ENCODE measurements at places on chromosomes 6 and 20.

DNA sequence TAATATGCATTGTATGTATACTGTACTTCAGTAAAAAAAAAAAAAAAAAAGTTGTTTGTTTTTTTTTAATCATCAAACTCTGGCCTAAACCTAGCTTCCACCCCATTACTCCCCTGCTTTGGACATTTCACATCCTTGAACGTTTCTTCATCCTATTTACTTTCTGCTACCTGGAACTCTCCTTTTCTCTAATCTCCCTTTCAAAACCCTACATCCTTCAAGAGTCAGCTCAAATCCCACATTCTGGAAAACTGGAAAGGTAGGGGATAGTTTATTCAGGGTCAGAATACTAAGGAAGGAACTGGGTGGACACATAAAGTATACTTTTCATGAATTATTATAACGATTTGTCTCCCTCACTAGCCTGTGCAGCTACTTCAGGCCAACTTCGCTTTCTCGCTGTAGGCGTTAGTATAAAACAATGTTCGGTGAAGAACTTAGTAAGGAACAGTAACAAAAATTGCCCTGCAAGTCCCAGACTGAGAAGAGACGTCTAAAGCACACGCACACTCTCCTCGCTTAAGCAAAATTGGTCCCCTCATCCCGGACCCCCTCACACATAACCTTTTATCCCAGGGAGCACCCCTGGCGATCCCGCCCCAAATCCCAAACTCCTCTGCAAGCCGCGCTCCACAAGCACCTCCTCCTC is 775 bp downstream of the PIGU start:
- no peak for DNase-seq

GRCh38 chr20:47571426-47571825 is 69.7 kb downstream of the NCOA3 start:
- no peak for DNase-seq

GRCh38 chr6:75204217-75204958 is 1.5 kb downstream of the COL12A1 start:
- no peak for DNase-seq

- DNase-seq: no peak
Measured at GRCh38 chr6:1028723-1029122, 283.2 kb upstream of the FOXQ1 start.

GRCh38 chr20:23490817-23491216 is at the start of gene CST8:
Gene CST8 (plus strand): TSS chr20:23491117. CDS start chr20:23491668, 551 bp downstream.
- no peak for DNase-seq

DNA sequence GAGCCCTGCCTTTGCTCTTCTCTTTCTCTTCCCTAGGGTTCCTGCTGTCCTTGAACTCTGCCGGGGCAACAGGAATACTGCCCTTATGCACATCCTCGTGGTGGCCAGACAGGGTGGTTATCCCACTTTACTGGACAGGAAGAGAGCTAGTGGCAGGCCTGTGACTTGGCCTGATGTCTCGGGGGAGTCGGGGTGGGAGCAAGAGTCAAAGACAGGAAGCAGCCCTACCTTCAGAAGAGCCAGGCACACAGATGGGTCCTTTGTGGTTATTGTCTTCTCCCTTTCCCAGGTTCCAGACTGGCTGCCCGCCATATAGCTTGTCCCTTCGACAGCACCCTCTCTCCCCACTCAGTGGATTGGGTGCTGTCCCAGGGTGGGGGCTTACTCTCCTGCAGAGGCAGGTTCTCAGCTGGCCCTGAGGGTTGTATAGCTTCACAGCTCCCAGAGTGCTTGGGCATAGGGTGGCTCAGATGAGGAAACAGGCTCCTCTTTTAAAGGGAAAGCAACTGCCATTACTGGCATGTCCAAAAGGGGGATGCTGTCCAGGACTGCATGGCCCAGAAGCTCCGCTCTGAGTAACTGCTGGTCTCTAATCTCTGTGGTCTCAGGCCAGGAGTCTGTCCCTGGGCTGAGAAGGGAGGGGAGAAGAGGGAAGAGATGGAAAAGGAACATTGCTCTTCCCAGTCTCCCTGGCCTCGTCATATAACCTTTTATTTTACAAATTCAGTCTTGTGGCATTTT is 17.3 kb downstream of the PLCG1 start:
- no peak for DNase-seq

- DNase-seq: no peak
Measured at GRCh38 chr6:150016324-150017185, 8.8 kb downstream of the RAET1L start.

DNA sequence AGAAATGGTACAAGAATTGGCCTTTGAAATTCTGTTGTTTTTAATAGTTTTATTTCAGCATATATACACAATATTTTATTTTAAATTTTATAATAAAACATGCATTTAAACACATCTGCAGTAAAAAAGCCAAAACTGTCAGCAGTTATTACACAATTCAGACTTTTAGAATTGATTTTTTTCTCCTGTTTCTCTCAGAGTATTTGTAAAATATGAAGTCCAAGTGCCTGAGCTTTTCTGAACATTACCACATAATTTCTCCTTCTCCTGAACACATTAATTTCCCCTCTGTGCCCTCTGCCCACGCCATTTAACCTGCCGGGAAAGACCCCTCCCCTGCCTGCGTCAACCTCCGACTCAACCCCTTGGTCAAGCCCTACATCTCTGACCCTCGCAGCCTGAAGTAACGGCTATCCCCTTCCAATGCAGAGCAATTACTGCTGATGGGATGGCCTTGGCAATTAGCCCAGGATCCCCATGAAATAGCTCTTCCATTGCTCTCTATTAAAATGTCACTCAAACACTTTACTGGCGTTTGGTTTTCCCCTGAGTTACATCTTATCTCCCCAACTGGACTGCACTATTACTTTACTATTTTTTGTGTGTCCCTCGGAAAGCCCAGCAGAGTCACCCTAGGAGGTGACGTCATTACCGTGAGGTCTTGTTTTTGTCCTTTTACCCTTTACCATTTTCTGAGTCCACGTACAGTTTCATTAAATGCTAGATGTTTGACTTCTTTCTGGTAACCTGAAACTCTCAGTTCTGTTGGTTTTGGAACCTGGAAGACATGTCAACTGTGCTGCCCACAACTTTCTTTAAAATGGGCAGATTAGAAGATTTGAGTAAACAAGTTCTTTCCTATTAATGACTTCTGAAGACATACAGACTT is 146.7 kb upstream of the TAB2 start:
- no peak for DNase-seq

GRCh38 chr6:33324125-33324524 is 6.6 kb upstream of the ZBTB22 start:
- no peak for DNase-seq

DNA sequence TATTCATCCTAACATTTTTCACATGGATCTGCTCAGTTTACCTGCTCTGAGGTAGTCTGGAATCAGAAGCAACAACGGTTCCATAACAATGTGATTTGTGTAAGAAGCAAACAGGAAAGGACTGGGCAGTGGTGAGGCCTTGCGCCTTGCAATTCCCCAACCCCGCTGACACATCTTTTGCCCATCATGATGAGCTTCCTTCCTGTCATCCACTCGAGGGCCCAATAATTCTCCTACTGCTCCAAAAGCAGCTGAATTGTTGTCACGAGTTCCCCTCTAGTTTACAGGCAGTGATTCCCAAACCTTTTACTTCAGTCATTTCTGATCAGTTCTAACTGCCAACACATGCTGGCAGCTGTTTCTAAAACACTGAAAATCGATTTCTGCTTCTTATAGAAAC is 22.9 kb downstream of the STX7 start:
- DNase-seq: no peak

- no peak for DNase-seq
Measured at GRCh38 chr6:37776566-37776965, 43.0 kb upstream of the ZFAND3 start.

DNA sequence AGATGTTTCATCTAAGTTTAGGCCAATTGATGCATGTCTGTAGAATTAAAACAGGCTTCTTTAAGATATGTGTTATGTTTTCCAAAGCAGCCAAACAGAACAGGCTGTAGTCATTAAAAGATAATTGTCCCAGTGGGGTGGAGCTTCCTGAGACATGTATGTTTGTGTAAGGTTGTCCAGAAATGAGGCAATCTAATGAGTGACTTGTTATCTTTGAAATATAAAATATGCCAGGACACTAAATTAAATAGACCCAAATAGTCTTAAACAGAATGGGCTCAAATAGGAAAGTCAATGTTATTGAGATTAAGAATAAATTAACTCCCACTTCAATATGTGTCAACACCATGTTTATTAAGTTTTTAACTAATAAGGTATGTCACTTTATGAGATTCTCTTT is 204.7 kb upstream of the RNF217 start:
- DNase-seq: no peak

GRCh38 chr20:42986143-42986773 is 203.4 kb downstream of the PTPRT start:
- no peak for DNase-seq

GRCh38 chr6:47258724-47259347 is 50.9 kb downstream of the TNFRSF21 start:
- DNase-seq: no peak

DNA sequence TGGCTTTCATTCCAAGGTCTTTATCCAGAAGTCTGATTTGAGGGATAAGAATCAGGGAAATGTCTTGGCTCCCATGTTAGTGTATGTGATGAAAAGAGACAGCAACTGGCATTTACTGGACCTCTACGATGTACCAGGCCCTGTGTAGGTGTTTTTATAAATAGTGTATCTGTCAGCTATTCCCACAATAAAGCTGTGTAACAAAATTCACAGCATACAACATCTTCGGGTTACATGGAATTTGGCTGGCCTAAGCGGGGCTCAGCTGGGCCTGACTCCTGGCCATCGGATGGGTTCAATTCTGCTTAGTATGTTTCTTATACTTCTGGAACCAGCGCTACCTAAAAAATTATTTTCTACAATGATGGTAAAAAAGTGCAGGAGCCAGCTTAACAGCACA is 128.2 kb downstream of the SNX5 start:
- DNase-seq: no peak

- no peak for DNase-seq
Measured at GRCh38 chr6:20686142-20686541, 151.9 kb downstream of the CDKAL1 start.

DNA sequence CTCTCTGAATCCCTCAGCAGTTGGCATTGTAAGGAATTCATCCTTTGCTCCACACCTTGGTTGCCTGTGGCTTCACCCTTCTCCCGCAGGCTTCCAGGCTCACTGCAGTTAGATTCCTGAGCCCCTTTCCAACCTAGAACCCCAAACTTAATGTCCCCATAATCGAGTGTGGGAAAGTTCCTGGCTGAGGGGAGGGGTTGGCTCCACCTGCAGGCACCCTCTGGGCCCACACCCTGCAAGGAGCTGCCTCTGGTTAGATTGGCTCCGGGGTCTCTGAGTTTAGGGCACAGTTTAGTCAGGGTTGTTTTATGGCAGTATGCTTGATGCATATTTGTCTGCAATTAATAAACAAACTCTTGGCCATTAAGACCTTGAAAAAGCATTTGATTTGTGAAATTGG is 63.4 kb downstream of the MTHFD1L start:
- no peak for DNase-seq

GRCh38 chr20:9402141-9402540 is 112.2 kb upstream of the LAMP5 start:
- DNase-seq: no peak

- no peak for DNase-seq
Measured at GRCh38 chr20:33669873-33670640, 3.3 kb downstream of the ACTL10 start.

DNA sequence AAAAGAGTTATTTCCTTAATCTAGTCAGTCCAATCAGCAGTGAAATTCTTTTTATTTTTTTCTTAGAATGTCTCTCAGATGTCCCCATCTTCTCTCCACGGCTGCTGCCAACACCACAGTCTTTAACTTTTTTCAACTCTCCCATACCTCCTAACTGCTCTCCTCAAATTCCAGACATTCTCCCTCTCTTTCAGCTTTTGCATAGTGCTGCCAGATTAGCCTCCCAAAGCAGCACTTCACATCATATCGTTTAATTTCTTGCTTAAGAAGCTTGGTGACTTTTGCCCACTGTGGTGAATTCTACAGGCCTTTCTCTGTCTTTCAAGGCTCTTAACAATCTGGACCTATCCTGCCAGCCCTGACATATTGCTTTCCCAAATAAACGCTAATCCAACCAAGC is 233.4 kb downstream of the UST start:
- no peak for DNase-seq

DNA sequence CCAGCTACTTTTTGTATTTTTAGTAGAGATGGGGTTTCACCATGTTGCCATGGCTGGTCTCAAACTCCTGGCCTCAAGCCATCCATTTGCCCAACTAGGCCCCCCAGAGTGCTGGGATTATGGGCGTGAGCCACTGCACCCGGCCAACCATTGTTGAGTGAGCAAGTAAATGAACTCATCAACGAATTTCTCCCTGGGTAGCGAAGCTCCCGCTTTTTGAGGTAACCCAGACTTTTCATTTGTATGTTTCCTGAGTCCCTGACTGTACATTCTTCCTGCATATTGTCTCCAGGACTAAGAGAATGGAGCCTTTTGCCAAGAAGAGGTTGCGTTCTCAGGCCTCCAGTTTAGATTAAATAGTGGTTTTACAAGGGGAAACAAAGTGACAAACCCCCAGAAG is 36.4 kb downstream of the RIPOR3 start:
- DNase-seq: no peak

DNA sequence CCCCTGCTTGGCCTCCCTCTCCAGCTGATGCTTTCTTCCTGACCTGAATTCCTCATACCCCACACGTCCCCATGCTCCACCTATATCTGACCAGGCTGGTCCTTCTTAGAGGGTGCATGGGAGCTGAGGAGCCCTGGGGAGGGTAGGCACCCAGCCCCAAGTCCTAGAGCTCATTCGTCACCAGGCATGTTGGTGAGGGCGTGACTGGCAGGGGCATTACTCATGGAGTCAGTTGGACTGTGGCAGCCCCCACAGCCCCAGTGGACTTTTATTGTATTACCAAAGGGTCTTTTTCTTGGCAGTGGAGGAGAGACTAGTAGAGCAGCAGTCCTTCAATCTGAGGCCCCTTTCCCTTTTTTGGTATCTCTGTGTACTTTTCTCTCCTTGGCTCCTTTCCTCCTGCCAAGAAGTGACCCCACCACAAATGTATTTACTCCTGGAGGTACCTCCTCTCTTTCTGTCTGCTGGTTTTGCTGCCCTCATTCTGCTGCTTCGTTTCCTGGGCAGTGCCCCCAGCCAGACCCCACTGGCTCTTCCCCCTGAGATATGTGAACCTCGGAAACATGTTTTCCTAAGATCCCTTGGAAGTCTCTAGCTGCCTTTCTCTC is 10.4 kb upstream of the SGK2 start:
- DNase-seq: no peak

DNA sequence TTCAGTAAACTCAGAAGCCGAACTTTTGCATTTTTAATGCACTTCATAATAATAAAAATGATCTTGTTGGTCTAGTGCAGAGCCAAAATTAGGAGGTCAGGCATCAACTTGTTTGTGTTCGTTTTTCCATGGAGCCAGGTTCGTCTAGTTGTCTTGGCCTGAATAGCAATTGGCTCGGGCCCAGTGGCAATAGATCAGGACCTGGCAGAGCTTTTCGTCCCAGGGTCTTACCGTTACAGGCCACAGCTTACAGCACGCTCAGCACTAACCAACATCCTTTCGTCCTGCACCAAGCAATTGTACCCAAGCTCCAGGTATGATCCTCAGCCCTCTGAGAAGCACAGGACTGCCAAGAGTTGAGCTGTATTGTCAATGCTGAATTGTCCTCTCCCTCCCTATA is 240.5 kb upstream of the PLN start:
- DNase-seq: no peak

GRCh38 chr6:85798931-85799652 is 156.4 kb upstream of the SYNCRIP start:
- DNase-seq: no peak
